ENCODE measurements at places on chromosomes 3 and 15.

DNA sequence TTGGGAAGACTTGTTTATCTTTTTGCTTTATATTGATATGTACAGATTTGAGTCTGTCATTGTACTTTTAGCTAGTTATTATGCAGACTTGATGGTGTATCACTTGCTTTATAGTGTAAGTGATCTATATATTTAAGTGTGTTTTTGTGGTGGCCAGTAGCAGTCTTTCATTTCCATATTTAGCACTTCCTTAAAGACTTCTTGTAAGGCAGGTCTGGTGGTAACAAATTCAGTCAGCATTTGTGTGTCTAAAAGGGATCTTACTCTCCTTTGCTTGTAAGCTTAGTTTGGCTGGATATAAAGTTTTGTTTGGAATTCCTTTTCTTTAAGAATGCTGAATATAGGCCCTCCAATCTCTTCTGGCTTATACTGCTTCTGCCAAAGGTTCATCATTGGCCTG is 322.5 kb upstream of the EPHA6 start:
- no peak for DNase-seq

DNA sequence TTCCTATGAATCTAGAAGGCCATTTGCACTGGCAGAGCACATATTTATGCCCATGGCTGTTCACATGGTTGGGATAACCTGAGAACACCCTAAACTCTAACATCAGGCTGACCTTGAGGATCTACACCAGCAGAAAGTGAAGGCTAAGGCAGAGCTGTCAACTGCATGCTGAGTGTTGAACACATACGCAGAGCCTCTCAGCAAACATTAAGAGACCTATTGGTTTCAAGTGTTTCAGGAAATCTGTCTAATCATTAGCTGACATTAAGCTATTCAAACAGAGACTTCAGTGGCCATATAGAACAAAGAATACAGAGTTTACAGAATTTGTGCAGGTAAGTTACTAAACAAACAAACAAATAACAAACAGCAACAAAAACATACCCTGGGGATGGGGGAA is 16.1 kb upstream of the SEC61A1 start:
- DNase-seq = no peak

DNA sequence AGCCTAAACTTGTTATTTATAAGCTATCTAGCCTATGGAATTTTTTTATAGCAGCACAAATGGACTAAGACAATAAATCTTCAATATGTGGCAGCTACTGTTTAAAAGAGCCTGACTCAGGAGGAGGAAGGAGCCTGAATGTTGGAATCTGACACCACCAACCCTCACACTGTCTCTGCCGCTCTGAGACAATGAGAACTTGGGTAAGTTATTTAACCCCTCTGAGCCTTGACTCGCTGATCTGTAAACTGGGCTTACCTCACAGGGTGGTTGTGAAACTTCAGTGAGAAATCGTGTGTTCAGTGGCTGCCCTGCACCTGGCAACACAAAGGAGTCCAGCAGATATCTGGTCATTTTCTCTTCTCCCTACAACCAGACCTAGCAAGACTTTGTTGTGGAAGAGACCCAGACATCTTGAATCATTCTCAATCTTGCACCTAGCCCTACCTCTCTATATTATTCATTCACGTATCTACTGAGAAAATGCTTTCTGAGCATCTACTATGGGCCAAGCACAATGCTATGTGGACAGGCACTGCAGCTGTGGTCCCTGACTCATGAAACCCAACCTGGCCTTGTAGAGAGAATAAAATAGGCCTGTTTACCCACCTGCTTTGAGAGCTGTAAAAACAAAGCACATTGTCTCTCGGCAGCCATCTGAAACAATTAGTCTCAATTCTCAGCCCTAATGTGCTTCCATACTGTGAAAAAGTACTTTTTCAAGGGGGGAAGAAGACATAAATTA is 81.9 kb upstream of the SLC25A36 start:
- DNase-seq = no peak

DNA sequence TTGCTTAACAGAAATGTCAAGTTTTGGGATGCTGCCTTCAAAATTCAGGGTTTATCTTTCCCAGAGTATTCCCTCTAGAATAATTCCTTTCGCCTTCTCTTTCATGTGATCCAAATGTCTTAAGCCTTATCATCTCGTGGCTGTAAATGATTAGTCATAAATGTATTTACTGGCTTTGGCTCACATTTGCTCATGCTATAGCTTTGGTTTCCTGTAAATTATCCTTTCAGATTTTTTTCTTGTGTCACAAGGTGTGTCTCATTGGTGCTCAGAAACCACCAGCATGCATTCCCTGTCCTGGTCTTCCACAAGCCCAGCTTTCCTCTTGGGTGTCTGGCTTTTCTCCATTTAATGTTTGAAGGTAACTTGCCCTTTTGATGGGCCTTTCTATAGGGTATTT is 692.7 kb upstream of the ALCAM start:
- DNase-seq = no peak

- peak; percentile 97 for DNase-seq
Measured at GRCh38 chr3:66038726-66039589, at the start of gene MAGI1. Gene MAGI1, minus strand, starts transcription at chr3:66038918. Its CDS starts 610 bp downstream, at chr3:66038308.

- peak; percentile 53 for DNase-seq
Measured at GRCh38 chr15:45842151-45842550, 207.3 kb downstream of the SQOR start.

DNA sequence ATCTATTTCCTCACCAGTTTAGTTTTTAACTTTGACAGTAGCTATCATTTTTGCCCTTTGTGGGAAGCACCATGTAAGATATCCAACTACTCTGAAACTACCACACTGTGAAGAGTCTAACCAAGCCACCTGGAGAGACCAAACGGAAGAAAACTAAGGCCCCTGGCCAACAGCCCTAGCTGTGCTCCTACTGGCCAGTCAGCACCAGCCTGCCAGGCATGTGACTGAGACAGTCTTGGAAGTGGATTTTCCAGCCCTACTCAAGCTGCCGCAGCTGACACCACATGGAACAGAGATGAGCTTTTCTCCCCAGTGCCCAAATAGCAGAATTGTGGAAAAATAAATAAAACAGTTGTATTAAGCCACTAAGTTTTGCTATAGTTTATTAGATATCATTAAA is 2.9 kb upstream of the TBC1D5 start:
- no peak for DNase-seq

GRCh38 chr3:52792961-52793695 is 1.5 kb upstream of the ITIH3 start:
- no peak for DNase-seq

DNA sequence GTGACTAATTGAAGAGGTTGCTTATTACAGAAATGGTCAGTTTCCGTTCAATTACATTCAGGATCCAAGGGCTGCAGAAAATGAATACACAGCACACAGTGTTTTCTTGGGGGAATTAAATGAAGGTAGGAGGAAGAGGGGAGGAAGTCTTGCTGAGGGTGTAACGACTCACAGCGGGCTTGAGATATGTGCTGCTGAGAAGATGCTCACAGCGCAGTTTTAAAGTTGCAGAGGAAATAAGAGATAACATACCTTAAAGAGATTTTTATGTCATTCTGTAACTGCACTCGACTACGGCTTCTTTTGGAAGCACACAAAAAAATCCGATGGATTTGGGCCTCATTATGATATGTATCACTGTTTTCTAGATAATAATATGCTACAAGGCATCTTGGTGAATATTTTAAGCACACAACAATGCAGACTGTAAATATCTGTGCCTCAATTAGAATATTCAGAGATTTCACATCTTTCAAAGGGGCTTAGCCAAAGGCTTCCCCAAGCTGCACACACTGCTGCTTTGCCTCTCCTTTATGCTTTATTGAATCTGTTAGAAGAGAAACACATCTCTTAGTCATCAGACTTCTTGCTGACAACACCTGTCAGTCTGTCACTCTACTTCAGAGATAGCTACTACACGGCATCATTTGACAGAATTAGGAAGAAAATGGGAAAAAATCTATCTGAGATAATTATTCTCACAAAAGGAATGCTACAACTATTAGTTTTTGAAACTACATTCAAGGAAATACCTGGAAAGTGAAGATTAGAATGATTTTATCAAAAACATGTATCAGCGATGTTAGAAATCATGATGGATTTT is 773.2 kb downstream of the OTOL1 start:
- DNase-seq = no peak

GRCh38 chr3:14511623-14512280 is 28.4 kb downstream of the GRIP2 start:
- no peak for DNase-seq

DNA sequence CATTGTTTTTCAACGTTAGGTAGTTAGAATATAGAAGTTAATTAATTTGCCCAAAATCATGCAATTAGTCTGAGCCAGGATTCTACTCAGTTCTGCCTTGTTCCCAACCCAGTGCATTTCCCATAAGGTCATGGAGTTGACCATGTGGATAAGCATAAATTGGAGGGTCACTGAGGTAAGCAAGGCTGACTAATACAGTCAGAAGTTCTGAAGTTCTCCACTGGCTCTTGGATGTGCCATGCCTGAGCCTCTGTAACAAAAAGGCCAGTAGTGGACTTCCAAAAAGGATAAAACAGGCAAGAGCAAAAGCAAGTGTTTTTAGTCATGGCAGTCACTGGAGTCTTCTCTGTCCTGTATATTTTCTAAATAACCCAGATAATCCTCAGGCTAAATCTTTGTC is 124.4 kb upstream of the PHLDB2 start:
- DNase-seq = no peak

GRCh38 chr15:90287101-90287500 is 21.6 kb downstream of the NGRN start:
- DNase-seq = no peak

- no peak for DNase-seq
Measured at GRCh38 chr15:89395996-89396395, 61.4 kb upstream of the POLG start.
